Suppressor macrophage treated with lipopolysaccharide for 1 hour (primary cell): ENCODE measurements at places on chromosomes 16 and 17.

DNA sequence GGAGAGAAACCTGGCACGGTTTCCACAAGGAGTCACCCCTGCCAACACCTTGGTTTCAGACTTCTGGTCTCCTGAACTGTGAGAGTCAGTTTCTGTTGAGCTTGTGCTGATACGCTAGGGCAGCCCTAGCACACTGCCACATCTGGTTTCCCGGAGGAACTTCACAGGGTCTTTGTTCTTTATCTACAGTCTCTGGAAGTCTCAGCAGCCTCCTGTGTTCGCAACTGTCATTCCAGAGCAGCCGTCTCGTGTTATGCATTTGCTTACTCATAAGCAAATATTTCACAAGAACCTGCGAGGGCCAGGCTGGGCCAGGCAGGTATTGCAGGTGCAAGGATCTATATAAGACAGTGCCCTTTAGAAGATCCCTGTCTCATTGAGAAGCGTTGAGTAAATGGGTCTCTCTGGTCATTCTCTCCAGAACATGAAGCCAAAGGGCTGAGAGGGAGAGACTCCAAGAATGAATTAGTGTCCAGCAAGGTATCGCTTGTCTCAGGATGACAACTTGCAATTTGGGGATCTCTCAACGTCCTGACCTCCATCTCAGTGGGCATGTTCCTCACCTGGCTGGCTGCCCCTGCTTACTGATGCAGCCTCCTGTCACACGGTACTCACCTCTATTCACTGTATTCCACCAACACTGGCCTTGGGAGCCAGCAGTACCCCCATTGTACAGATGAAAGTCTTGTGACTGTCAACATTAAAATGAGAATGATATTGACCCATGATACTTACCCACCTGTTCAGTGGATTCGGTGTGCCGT is 141.2 kb downstream of the WWOX start:
- no peak for DNase-seq

- DNase-seq, result peak; percentile 41
Measured at GRCh38 chr17:57773557-57773956, 28.5 kb upstream of the CCDC182 start.

GRCh38 chr16:58107709-58108108 is 21.5 kb downstream of the CFAP20 start:
- no peak for DNase-seq

DNA sequence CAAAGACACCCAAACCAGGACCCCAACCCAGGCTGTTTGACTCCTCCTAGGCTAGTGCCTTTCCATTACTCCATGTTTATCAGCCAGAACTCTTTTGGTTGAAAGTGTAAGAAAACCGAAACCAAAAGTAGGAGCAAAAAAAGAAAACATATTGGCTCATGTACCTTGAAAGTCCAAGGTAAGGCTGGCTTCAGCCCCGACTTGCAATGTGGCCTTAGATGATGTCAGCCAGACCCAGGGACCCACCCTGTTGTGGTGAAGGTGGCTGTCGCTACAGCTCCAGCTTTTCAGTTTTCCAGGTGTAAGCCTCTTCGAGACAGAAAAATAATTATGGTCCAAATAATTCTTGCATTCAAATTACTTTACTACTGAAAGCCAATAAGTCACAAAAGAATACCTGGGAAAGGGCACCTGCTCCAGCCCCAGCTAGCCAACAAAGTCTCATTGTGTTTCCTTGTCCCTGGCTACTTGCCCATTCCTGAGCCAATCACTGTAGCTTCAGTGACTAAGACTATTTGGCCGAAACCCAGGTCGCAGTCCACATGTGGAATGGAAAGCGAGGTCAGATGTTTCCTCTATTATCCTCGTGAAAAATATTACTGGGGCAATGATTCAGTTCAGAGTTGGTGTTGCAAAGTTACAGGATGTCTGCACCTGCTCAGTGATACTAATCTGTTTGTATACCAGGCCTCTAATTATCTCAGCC is 20.7 kb downstream of the DNAH9 start:
- no peak for DNase-seq

DNA sequence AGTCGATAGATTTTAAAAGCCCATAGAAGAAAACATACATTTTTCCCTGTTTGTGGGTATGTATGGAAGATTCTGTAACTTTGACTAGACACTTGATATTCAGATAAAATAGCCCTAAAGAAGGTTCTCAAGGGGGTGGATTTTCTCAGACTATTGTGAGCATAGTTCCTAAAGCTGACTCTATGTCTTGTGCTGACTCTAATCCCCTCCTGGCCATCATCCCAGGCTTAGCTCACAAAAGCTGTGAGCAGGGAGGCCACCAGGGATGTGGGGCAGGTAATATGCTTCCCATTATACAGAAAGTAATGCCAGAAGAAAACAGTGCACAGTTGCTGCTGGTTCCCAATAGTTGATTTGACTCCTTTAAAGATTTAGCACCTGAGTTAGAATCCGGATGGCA is 32.0 kb downstream of the CDH13 start:
- DNase-seq, result no peak

GRCh38 chr17:67671493-67671892 is 46.2 kb upstream of the NOL11 start:
- no peak for DNase-seq

DNA sequence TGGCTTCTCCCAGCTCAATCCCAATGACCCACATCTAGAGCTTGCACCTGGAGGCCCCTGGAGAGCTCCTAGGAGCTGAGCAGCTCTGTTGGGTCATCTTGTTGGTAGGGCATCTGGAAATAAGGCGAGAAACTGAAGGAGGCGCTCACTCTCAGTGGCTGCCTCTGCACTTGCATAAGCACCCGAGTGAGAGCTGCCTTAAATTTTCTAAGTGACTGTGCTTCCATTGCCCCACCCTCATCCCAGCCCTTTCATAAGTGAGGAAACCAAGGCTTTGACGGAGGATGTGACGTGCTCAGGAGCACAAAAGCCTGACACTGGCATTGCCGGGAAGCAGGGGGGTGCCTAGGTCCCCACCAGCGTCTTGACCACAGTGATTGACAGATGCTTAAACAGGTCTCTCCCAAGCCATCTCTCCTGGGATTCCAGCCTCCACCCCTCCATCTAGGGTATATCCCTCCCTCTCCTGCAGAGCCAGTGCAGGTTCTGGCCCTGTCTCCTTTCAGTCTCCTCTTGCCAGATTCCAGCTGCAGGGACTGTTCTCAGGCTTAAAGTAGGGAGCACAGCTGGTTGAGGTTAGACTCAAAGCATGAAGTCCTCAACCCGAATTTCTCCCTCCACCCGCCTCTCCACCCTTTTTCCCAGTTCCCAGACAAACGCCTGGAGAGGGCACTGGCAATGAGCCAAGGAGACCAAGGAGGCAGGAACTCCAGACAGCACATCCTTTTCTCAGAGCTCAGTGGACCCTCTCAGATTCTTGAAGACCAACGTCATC is 113.7 kb downstream of the IRX5 start:
- DNase-seq, result no peak
